Mesenteric fat pad (tissue), 1 donor: ENCODE measurements at places on chromosomes 16 and 17. TPM values are rescaled to one million over a fixed set of nuclear protein-coding genes. Genes with fewer than 3 reads are reported as not detected.

OTOP2 gene
- not detected for total RNA-seq

GUCY2D gene
- not detected for total RNA-seq

NEUROD2 gene
- not detected for total RNA-seq

CCR7 gene
- 0.39 TPM for total RNA-seq

DNA sequence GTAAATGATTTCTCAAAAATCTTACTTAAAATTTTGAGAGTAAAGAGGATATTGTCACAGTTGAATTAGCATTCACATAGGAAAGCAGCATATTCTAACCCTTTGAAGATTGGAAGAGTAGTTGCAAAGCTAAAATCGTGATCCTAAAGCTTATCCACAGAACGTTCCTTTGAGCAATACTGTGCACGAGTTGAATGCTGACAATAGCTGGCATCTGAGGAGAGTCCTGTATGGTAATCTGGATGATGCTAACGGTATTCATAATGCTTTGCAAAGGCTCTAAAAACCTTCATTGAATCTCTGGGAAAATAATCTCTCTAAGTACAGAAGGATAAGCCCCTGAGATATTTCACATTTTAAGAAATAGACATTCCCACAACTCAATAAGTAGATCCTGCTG, 354.6 kb downstream of the CDH8 start:
- DNase-seq = no peak

DNA sequence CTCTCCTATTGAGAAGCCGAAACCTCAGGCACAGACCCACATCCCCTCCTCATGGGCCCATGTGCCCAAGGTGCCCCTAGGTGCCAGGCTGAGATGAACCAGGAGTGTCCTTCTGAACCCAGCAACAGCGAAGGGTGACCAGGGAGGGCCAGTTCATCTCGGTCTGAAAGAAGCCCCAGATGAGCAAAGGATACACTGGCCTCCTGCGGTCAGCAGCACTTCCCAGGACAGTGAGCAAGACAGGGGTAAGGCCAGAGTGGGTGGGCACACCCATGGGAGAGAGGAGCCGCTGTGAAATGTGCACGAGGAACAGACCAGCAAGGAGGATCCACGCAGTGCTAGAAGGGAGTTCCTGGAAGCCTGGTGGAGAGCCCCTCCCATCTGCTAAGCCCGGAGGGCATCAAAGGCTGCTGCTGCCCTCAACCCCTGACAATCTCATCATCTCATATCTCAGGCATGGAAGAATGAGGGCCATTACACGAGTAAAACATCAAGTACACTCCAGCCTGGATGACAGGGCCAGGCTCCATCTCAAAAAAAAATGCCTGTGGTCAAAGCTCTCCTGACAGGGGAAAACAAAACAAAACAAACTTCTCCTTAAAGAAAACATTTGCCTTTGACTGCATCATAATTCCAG, 3.3 kb upstream of the HBZ start:
- DNase-seq = no peak

- DNase-seq = no peak
These were observed 28.0 kb upstream of the MAF start for GRCh38 chr16:79628501-79628975.

DNA sequence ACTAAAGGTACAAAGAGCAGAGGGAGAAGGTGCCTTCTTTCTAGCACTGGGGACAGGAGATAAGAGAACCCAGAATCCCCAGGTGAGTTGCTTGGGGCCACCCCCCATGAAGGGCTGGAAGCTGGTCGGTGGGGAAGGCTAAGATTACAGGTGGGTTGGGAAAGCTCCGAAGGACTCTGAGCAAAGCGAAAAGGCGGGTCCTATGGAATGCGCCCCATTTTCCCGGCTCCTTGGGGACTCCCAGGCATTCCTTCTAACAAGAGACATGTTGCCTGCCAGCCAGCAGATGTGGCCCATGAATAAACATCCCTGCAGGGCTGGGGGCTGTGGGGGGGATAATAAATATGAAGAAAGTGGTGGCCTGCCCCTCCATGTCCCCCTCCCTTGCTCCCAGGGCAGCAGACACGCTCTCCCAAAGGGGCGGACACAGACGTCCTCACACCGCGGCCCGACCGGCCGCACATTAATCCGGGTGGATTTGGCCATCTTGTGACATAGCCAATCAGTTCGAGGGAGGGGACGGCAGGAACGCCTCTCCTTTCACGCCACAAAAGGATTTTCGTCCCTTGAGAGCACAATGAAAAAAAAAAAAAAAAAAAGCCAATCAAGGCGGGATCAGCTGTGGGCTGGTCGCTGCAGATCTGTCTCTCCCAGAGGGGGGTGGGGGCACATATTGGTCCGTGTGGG, 98.5 kb downstream of the SOX9 start:
- DNase-seq = no peak

- DNase-seq = no peak
These were observed 219.8 kb downstream of the KATNIP start for GRCh38 chr16:27769561-27770255.

DNA sequence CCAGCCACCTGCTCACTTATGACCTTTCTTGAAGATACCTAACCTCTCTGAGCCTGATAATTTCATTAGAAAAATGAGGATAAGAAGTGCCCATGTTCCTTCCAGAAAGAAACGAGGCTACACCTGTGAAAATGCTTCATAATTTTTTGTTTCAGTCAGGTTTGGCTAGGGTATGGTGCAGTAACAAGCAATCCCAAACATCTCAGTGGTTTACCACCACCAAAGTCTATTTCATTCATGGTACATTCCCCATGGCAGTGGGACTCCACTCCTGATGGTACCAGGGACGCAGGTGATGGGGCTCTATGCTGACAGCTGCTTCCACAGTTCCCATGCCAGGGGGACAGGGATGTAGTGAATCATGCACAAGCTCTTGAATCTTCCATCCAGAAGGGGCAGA, 147.6 kb upstream of the CES5A start:
- no peak for DNase-seq

DNA sequence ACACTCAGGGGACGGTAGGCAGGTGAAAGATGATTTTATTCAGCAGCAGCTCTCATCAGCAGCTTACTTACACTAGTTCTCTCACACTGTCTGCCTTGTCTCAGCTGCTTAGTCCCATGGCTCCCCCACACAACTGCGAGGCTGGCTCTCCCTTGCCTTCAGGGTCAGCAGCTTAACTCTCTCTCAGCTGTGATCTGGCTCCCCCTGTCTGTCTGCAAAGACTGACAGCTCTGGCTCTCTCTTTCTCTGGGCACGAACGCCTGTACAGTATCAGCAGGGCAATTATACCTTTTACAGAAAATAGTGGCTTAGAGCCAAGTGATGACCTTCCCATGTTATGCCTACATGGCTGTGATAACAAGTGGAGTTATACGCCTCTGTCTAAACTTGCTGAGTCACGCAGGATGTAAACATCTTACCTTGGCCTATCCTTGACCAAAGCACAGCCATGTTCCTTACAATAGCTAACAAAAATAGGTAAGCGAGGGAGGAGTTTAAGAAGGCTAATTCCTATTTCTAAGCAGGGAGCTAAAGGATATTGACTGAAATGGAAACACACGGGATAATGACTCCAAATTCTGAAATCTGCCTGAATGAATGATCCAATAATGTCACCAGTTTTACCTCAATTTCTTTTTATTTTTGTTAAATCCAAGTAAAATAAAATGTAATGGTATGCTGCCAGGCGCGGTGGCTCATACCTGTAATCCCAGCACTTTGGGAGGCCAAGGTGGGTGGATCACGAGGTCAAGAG, 1.1 kb upstream of the NDUFAB1 start:
- DNase-seq = no peak

GRCh38 chr16:57115514-57116182, 23.3 kb downstream of the CPNE2 start:
- no peak for DNase-seq

- DNase-seq = no peak
These were observed 17.1 kb downstream of the CDH16 start for GRCh38 chr16:66901626-66902025.

GRCh38 chr17:65902155-65902554, 289.8 kb downstream of the CEP112 start:
- no peak for DNase-seq

DNA sequence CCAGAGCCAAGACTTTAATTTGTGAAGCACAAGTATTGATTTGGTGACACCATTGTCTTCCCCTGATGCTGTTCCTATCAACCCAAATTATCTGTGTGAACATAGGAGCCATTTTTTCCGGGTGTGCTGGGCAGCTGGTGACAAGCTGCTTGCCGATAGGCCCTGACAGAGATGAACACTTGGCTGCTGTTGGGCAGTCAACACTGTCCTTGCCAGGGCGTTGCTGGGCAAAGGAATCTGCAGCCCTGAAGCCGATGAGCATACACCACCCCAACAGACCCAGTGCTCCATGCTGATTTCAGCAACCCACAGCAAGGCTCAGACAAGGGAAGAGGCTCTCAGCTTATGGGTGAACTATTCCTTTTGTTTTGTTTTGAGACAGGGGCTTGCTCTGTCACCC, 105.4 kb downstream of the YPEL2 start:
- no peak for DNase-seq

- DNase-seq = no peak
These were observed 159.2 kb upstream of the CDH5 start for GRCh38 chr16:66207139-66207882.

- DNase-seq = peak; percentile 47
These were observed 18.9 kb downstream of the SNX11 start for GRCh38 chr17:48126532-48126850.
